ENCODE measurements at places on chromosomes 7 and 10. TPM values are rescaled to one million over a fixed set of nuclear protein-coding genes. Genes with fewer than 3 reads are reported as not detected.

The PLCE1 gene
- total RNA-seq = not detected

The TLL2 gene
- not detected for total RNA-seq

The GAD2 gene
- not detected for total RNA-seq

The CNNM1 gene
- not detected for total RNA-seq

The FRAT2 gene
- total RNA-seq = 8.3 TPM

- DNase-seq = no peak
- no peaks in the 10 kb centered on the region for H3K36me3 ChIP-seq
- no peak overlapping the region for H3K27ac ChIP-seq
- H3K27me3 ChIP-seq = no peaks in the 10 kb centered on the region
- H3K4me1 ChIP-seq = no peaks in the 10 kb centered on the region
Measured at GRCh38 chr7:85234730-85235129, 47.9 kb upstream of the SEMA3D start.

DNA sequence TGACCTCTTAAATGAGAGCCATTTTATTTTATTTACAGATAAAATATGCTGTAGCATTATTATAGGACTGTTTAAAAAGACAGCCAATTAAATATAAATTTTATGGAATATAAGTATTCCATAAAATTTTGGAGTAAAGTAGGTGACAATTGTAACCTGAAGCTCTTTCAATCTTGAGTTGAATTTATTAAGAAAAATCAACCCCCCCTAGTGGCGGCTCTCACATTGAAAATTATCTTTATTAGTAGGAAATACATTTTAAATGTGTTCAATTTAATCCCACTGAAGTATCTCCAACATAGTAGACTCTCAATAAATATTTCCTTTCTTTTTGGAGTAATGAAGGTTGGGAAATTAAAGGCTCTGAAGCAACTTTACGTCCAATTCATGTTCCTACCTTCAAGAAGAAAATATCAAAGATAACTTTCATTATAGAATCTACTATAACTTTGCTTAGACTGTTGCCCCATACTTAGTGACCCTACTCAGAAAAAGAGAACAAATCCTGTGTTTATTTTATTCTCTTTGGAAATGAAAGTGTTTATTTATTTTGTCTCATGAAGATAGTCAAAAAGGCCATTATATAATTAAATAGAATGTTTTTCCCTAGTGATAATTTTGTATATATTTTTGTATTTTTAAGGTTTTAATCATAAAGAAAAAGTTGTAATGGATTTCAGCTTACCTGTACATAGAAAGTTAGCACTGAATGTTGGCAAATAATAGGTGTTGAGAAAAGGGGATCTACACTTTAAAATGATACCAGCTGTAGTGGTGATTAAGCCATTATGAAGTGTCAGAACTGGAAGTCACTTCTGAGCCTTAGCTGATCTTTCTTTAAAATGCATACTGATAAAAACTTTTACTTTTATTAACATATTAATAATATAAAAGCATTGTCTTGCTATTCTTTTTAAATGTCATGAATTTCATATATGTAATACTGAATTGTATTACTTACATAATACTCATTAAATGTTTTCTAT is 3.3 kb downstream of the AHR start:
- H3K27me3 ChIP-seq = no peaks in the 10 kb centered on the region
- H3K4me3 ChIP-seq = no peak overlapping the region
- peaks cover 2% of the 10 kb centered on the region for H3K4me1 ChIP-seq
- DNase-seq = peak; percentile 73

- H3K36me3 ChIP-seq = no peaks in the 10 kb centered on the region
- no peak overlapping the region for H3K27ac ChIP-seq
- no peak overlapping the region for H3K4me3 ChIP-seq
- no peak for DNase-seq
Measured at GRCh38 chr10:69647819-69648218, 17.8 kb downstream of the FAM241B start.

DNA sequence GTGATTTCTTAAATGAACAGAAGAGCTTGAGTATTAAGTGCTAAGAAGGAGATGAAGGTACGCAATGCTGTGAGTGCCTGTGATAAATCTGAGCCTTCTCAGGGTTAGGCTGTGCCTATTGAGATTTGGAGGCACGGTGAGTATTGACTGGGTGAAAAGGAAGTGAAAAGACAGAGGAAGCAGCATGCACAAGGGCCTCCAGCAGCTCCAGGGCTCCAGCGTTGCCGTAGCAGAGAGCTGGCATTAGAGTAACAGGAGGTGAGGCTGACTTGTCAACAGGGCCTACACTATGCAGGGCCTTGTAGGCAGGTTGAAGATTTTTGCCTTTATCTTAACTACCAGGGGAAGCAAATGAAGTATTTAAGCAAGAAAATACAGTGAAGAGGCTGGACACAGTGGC is 54.1 kb upstream of the PDCD4 start:
- H3K36me3 ChIP-seq = no peaks in the 10 kb centered on the region
- no peaks in the 10 kb centered on the region for H3K27me3 ChIP-seq
- no peak overlapping the region for H3K27ac ChIP-seq
- no peak overlapping the region for H3K4me3 ChIP-seq
- no peak for DNase-seq

DNA sequence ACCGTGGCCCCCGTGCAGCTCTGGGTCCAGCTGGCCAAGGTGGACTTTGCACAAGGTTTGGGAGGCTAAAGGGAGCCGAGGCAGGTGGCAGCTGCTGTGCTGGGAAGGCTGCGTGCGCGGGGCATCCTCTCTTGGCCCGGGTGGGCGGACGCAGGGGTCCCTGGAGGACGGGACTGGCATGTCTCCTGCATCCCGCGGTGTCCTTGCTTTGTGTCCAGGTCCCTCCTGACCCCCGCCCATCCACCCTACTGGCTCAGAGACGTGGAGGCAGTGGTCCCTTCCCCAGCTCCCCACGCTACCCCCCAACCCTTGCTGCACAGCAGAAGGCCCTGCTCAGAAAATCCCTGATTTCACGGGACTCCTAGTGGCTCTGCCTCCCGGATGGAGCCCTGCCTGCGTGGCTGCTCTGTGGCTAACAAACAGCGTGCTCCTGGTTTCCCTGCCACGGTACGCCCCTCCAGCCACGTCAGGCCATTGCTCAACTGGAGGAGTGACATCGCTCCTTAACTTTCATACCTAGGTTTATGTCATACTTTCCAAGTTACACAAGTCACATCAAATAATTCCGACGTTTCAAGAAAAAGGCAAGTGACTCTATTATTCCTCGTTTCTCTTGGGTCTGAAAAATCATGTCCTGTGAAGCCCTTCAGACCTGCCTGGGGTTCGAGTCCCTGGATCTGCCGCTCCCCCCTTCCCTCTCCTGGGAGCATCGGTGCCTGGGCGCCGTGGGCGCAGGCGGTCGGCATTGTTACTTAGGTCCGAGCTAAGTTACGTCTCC is 421.9 kb downstream of the DNAJB6 start:
- H3K4me3 ChIP-seq = no peak overlapping the region
- DNase-seq = no peak
- no peaks in the 10 kb centered on the region for H3K4me1 ChIP-seq
- H3K36me3 ChIP-seq = no peaks in the 10 kb centered on the region
- H3K27ac ChIP-seq = no peak overlapping the region

DNA sequence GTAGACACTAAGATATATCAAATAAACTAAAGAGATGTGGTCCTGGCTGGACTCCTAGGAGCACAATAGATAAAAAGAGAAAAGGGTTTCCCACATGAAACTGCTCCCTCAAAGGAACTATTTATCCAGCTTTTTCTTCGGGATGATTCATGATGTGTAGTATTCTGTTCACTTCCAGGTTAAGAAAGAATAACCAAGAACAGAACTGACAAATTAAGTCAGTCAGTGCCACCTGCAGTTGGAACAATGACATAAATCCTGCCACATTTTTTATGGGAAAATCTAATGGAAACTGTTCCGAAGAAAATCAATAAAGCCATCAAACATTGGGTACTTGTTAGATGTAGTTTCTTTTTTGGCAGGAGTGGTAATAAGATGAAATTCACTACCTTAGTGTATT is 87.1 kb downstream of the POLR1F start:
- no peak overlapping the region for H3K27ac ChIP-seq
- H3K4me1 ChIP-seq = no peaks in the 10 kb centered on the region
- no peak for DNase-seq
- H3K4me3 ChIP-seq = no peak overlapping the region
- no peaks in the 10 kb centered on the region for H3K36me3 ChIP-seq
- H3K27me3 ChIP-seq = no peaks in the 10 kb centered on the region

- H3K4me1 ChIP-seq = no peaks in the 10 kb centered on the region
- no peaks in the 10 kb centered on the region for H3K27me3 ChIP-seq
- H3K36me3 ChIP-seq = no peaks in the 10 kb centered on the region
Measured at GRCh38 chr7:130288829-130289228, 4.1 kb upstream of the CPA4 start.

DNA sequence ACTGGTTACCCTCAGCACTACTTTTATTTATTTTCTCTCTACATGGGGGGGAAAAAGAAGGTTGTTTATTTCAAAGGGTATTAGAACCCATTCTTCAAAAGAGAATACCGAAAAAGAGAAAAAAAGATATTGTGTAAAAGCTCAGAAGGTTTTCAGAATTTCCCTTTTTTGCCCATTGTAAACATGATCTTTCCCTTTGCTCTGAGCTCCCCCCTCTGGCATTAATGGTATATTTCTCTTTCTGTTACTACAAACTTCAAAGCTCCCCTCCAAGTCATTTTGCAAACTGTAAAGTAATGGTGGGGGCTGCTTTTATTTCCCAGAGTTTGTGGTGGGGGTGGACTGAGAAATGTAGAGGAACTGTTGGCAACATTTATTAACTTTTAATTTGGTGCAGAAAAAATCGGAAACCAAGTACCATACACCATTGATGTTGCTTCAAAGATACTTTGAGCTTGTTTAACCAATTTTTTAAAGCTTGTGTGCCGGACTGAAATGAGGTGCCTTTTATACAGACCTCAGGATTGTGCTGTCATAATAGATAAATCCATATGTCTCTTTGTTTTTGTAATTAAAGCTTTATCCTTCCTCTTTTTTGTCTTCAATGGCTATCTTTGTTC is 181.5 kb downstream of the EXOC4 start:
- no peak overlapping the region for H3K27ac ChIP-seq
- no peak overlapping the region for H3K4me3 ChIP-seq
- no peaks in the 10 kb centered on the region for H3K4me1 ChIP-seq
- H3K27me3 ChIP-seq = no peaks in the 10 kb centered on the region
- H3K36me3 ChIP-seq = no peaks in the 10 kb centered on the region

DNA sequence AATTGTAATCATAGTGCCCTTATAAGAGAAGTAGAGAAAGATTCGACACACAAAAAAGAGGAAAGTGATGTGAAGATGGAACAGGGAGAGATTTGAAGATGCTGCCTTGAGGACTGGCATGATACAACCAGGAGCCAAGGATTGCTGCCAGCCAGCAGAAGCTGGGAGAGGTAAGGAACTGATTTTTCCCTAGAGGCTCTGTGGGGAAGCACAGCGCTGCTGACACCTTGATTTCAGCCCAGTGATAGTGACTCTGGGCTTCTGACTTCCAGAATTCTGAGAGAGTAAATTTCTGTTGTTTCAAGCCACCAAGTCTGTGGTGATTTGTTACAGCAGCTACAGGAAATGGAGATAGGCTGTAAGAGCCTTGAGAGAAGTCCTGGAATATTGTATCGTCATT is 98.2 kb downstream of the RAB11FIP2 start:
- no peak for DNase-seq
- H3K4me3 ChIP-seq = no peak overlapping the region
- H3K4me1 ChIP-seq = no peaks in the 10 kb centered on the region
- H3K27me3 ChIP-seq = no peaks in the 10 kb centered on the region

GRCh38 chr7:57308631-57309408 is 141.2 kb upstream of the ZNF716 start:
- no peaks in the 10 kb centered on the region for H3K4me1 ChIP-seq
- H3K36me3 ChIP-seq = no peaks in the 10 kb centered on the region
- peak; percentile 50 for DNase-seq
- no peak overlapping the region for H3K4me3 ChIP-seq

GRCh38 chr10:113267619-113268562 is 285.0 kb upstream of the HABP2 start:
- no peaks in the 10 kb centered on the region for H3K27me3 ChIP-seq
- H3K36me3 ChIP-seq = no peaks in the 10 kb centered on the region
- H3K27ac ChIP-seq = no peak overlapping the region
- H3K4me3 ChIP-seq = no peak overlapping the region
- no peak for DNase-seq

DNA sequence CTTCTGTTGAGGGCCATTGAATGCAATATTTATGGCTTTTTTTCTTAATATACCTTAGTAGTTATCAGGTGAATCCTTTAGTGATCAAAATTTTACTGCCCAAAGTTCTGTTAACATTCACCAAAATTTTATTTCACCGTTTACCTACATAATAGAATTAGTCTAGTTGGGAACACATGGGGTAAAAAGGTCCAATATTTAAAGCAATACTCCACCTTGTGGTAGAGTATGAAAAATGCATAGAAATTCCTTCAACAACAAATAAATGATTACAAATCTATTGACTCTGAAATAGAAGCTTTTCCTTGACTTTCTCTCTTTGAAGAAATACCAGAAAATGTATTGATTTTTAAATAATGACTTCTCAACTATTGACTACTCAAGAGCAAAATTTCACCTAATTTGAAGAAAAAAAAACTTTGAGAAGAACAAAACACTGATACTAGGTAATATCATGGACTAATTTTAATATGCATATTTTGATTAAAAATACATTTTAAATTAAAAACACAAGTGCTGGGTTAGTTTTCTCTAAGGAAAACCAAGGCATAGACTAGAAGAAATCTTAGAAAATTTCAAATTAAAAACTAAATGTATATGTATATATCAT is 43.3 kb downstream of the POLR1F start:
- peaks cover 4% of the 10 kb centered on the region for H3K4me1 ChIP-seq
- DNase-seq = peak; percentile 68
- H3K27ac ChIP-seq = no peak overlapping the region
- H3K4me3 ChIP-seq = no peak overlapping the region

GRCh38 chr7:101559586-101559985 is 69.5 kb downstream of the MYL10 start:
- no peaks in the 10 kb centered on the region for H3K4me1 ChIP-seq
- H3K4me3 ChIP-seq = no peak overlapping the region
- DNase-seq = peak; percentile 14
- H3K36me3 ChIP-seq = no peaks in the 10 kb centered on the region
- H3K27ac ChIP-seq = no peak overlapping the region

GRCh38 chr7:78039790-78040776 is 241.5 kb downstream of the PHTF2 start:
- no peak overlapping the region for H3K4me3 ChIP-seq
- H3K27ac ChIP-seq = no peak overlapping the region
- no peaks in the 10 kb centered on the region for H3K27me3 ChIP-seq
- DNase-seq = peak; percentile 81

GRCh38 chr10:112790921-112791320 is 159.1 kb upstream of the TCF7L2 start:
- no peak for DNase-seq
- H3K27me3 ChIP-seq = no peaks in the 10 kb centered on the region
- no peak overlapping the region for H3K4me3 ChIP-seq
- H3K4me1 ChIP-seq = no peaks in the 10 kb centered on the region
- no peaks in the 10 kb centered on the region for H3K36me3 ChIP-seq
- H3K27ac ChIP-seq = no peak overlapping the region

- no peak overlapping the region for H3K27ac ChIP-seq
- H3K4me3 ChIP-seq = no peak overlapping the region
Measured at GRCh38 chr7:41306486-41306885, 396.4 kb downstream of the INHBA start.

- no peak for DNase-seq
- H3K4me1 ChIP-seq = peaks cover 12% of the 10 kb centered on the region
- H3K36me3 ChIP-seq = no peaks in the 10 kb centered on the region
Measured at GRCh38 chr10:126062131-126063032, 166.0 kb downstream of the FANK1 start.

Measured in Karpas-422 (cell line).